Stimulated activated CD8-positive, alpha-beta memory T cell treated with anti-CD3 and anti-CD28 coated beads, Interleukin-4, amount 100 ng/mL, for 24 hours (primary cell): ENCODE measurements at places on chromosomes 16 and 17.

DNA sequence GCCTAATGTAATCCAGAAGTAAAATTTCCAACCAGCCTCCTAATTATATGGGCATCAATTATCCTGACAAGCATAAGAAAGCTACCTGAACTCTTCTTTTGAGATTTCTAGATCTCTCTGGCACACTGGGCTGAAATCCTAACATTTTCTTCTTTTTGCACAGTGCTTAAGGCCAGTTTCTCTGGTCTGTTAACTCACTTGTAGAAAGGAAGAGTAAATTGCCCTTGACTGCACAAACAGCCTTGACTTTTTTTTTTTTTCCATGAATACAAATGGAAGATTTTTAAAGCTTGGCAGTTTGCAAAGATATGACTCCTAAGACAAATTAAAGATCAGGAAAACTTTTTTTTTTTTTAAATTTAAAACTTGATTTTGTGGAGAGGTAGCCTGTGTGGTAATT lies 291.2 kb upstream of the MON1B start:
- DNase-seq: no peak

DNA sequence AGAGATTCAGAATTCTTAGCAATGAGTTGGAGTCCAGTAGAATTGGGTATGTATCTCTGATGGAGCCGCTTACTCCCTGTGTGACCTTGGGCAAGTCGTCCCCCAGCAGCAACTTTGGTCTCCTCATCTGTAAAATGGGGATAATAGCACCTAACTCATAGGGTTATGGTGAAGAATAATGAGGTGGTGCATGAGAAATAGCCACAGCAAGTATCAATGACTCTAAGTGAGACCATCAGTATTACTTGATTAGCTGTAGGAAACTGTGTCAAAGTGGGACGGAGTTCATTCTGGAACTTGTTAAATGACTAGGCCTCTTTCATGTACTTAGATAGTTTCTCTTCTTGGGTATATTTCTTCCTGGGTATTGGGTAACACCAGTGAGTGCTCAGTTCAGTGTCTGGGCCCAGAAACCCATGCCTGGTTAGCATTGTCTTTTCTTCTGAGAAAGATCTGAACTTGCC lies 6.4 kb downstream of the PRKCB start:
- no peak for DNase-seq

GRCh38 chr16:77496934-77497333 lies 62.1 kb upstream of the ADAMTS18 start:
- DNase-seq: no peak

DNA sequence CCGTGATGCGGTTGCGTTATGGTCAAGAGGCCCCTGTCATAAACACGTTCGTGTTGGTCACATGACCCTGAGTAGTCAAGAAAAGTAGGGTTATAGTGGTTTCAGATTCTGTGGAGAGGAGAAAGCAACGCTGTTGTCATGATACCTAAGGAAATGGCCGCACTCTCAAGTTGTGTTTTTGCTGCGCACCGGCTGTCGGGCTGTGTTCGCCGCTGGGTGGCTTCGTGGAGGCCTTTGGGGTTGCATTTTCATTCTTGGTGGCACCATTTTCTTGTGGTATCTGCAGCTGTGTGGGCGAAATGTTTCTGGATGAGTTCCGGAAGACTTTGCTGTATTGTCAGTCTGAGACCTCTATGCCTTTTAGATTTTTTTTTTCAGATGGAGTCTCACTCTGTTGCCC lies 35.0 kb downstream of the DEF8 start:
- DNase-seq: no peak

GRCh38 chr16:84854759-84855158 lies 35.0 kb downstream of the CRISPLD2 start:
- DNase-seq: no peak

GRCh38 chr17:2962236-2962635 lies 101.2 kb downstream of the OR1D5 start:
- no peak for DNase-seq

GRCh38 chr17:2466931-2467330 lies 44.8 kb downstream of the METTL16 start:
- DNase-seq: no peak

DNA sequence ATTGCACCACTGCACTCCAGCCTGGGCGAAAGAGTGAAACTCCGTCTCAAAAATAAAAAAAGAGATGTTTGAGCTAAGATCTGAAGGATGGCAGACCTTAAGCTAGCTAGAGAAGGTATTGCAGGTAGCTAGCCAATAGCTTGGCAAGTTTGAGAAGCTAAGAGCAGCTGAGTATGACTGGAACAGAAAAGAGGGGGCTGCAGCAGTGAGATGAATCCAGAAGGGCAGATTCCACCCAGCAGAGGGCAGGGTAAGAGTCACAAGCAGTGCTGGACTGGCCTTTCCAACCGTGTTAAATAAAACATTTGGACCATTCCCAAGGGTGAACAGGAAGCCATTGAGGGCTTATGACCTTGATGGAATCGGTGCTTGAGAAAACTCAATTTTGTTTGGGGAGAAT lies 5.7 kb upstream of the PHAF1 start:
- no peak for DNase-seq

GRCh38 chr17:34024806-34025551 lies 230.1 kb upstream of the CCL2 start:
- no peak for DNase-seq

DNA sequence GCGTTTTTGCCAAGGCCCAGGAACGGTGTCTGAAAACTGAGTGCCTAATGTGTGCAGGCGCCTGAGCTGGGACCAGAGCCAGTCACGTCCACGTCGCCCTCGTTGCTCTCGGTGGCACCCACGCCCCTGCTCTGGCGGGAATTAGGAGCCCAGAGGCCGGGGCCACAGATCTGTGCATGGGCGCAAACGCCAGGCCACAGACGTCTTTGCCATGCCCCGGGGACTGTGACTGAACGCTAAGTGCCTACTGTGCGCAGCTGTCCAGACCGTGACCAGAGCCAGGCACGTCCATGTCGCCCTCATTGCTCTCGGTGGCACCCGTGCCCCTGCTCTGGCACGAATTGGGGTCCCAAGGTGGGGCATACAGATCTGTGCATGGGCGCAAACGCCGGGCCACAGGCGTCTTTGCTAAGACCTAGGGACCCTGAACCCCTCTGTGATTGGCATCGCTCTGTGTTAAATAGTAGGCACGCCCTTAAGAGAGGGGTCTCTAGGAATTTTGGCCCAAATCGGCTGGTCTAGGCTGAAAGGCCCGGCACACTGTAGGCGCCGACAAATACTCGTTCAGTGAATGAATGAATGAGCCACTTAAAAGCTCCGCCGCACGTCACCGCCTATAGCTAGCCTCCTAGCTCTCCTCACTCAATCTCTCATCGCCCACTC lies 827 bp upstream of the UBALD1 start:
- DNase-seq: no peak

GRCh38 chr16:75385507-75386152 lies 47.7 kb downstream of the CFDP1 start:
- no peak for DNase-seq

DNA sequence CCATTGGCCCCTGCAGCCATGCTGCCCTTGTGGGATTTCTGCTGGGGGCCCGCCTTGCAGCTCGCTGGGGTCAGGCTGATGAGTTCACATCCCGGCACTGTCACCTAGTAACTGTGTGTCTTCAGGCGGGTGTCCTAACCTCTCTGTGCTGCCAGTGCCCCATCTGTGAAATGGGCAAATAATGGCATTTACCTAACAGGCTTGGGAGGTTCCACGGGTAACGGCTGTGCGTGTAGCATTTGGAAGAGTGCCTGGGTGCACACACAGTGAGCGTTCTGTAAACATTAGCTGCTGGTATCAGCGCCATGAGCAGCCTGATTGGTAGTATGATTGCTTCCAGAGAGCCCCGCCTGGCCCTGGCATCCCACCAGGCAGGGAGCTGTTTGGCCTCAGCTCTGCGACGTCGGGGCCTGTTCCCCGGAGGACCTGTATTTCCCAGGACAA lies 167.3 kb upstream of the GSE1 start:
- no peak for DNase-seq

DNA sequence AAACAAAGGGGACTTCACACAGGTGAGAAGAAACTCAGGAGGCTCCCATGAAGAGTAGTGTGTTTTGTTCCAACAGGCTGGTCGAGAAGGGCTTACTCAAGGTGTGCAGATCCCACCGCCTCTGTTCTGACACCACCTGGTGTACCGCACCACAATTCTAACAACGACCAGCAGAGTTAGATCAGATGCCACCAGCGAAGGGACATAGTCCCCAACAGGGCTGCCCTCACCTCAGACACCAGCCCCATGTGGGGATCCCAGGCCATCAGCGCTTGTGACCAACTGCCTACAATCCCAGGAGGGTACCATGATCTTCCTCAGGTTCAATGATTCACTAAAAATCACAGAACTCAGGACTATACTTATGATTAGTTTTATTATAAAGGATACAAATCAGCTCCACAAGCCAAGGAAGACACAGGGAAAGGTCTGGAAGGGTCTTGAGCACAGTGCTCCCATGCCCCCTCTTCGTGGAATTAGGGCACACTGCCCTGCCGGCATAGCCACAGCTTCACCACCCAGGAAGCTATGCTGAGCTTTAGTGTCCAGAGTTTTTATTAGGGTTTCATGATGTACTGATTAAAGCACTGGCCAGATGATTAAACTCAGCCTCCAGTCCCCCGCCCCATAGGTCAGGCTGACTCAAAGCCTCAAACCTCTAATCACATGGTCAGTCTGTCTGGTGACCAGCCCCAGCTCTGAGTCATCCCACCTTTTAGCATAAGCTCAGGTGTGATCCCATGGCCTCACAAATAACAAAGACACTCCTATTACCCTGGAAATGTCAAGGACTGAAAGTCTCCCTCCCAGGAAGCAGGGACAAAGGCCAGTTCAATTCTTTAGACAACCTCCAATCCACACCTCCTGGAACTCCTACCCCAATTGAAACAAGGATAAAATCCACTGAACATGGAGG lies 26.0 kb downstream of the TRIM25 start:
- DNase-seq: no peak

DNA sequence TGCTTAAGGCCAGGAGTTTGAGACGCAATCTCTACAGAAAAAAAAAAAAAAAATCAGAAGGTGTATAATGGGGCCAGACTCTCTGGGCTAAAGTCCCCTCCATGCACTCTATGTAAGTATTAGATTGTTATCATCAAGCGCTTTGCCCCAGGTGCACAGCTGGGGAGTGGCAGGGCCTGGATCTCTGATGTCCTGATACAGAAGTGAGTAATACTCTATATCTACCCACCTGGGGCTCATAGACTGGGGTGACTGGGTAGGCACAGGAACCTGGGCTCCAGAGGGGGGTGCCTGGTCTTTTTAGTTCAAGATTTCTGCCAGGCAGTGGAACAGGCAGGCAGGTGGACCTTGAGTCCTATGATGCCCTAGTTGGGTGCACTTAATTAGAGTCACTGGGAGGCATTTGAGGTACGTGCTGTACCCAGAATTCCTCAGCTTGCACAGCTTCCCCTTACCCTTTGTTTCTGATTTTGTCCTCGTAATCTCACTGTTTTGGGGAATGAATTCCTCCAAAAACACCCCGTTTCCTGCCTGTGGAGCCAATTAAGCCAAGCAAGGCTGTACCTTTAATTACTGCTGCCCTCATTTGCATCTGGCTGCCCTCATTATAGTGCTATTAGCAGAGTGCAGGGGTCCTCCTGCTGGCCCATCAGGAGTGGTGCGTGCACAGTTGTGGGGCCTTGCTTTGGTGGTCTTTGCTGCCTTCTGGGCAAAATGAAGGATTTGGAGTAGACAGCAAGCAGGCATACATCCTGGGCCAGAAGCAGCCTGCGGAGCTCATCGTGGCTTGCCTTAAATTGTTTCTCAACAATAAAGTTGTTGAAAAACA lies 239.0 kb downstream of the SNX29 start:
- DNase-seq: no peak

- no peak for DNase-seq
These were observed 1.2 kb downstream of the MAPK7 start for GRCh38 chr17:19379361-19380065.
